ENCODE measurements at places on chromosomes 11 and 22. TPM values are rescaled to one million over a fixed set of nuclear protein-coding genes. Genes with fewer than 3 reads are reported as not detected.

Gene OR52N2
- not detected for total RNA-seq

DNA sequence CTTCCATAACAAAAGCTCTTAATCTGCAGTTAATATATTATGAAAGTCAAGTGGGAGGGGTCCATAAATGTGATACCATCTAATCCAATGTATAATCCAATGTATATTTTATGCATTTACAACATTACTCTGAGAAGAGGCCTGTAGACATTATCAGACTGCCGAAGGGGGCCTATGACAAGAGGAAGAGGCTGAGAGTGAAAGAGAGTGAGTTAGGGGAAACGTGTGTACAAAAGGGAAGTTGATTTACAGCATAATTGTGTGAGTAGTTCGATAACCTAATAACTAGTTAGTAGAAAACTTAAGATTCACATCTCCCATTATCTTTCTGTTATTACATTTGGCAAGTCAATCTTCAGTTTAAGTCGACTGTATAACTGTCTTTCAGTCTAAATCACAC, 86.6 kb downstream of the DDX10 start:
- H3K27ac ChIP-seq = no peak overlapping the region
- peaks cover 16% of the 10 kb centered on the region for H3K4me1 ChIP-seq
- H3K27me3 ChIP-seq = no peaks in the 10 kb centered on the region
- H3K4me3 ChIP-seq = no peak overlapping the region
- no peak for DNase-seq
- peaks cover 7% of the 10 kb centered on the region for H3K36me3 ChIP-seq

GRCh38 chr22:32407312-32407711, 4.7 kb downstream of the RTCB start:
- H3K36me3 ChIP-seq = peaks cover 52% of the 10 kb centered on the region
- H3K4me1 ChIP-seq = peaks cover 34% of the 10 kb centered on the region
- H3K27me3 ChIP-seq = no peaks in the 10 kb centered on the region
- H3K4me3 ChIP-seq = no peak overlapping the region
- peak overlapping the region; percentile 30 for H3K27ac ChIP-seq

DNA sequence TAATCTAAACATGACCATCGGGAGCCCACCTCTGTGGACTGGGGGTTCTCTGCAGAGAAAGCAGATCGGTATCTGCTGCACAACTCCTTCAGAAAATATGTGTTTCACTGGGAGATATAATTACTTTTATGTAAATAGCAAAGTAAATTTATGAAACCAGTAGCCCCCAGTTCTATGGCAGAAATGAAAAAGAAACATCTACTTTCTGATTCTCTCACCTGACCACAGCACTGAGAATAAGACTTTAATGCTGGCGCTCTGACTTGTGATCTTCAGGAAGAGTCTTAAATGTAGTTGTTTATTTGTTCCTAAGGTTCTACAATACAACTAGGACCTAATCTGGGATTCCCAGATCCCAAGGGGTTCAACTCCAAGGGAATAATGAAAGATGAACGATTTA, 518.0 kb downstream of the DLG2 start:
- peaks cover 3% of the 10 kb centered on the region for H3K4me1 ChIP-seq
- DNase-seq = no peak
- H3K36me3 ChIP-seq = no peaks in the 10 kb centered on the region
- H3K4me3 ChIP-seq = no peak overlapping the region
- H3K27me3 ChIP-seq = no peaks in the 10 kb centered on the region

- H3K4me3 ChIP-seq = no peak overlapping the region
- H3K27me3 ChIP-seq = no peaks in the 10 kb centered on the region
- H3K36me3 ChIP-seq = no peaks in the 10 kb centered on the region
- H3K27ac ChIP-seq = no peak overlapping the region
- H3K4me1 ChIP-seq = no peaks in the 10 kb centered on the region
- DNase-seq = peak; percentile 61
These were observed 213.1 kb downstream of the INSC start for GRCh38 chr11:15327786-15328231.
